ENCODE measurements at places on chromosomes 1 and 21.

DNA sequence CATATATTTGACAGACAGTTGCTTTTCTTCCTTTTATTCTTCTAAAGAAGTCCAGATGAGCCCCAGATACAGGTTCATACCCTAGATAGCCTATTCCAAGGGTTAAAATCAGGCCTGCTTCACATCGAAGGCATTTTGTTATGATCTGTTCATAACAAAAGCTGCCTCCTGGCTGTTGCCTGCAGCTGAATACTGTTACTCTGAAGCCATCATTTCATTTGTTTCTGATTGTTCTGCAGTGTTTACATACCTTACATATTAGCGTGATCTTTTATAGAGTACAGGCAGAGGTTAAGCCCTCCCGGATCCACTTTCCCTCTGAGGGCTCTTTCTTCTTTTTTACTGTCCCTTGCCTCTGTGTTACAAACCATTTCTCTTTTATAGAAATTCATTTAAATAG is 219.0 kb upstream of the HOOK1 start:
- DNase-seq = no peak

GRCh38 chr1:228835911-228836310 is 100.6 kb downstream of the RHOU start:
- DNase-seq = no peak

DNA sequence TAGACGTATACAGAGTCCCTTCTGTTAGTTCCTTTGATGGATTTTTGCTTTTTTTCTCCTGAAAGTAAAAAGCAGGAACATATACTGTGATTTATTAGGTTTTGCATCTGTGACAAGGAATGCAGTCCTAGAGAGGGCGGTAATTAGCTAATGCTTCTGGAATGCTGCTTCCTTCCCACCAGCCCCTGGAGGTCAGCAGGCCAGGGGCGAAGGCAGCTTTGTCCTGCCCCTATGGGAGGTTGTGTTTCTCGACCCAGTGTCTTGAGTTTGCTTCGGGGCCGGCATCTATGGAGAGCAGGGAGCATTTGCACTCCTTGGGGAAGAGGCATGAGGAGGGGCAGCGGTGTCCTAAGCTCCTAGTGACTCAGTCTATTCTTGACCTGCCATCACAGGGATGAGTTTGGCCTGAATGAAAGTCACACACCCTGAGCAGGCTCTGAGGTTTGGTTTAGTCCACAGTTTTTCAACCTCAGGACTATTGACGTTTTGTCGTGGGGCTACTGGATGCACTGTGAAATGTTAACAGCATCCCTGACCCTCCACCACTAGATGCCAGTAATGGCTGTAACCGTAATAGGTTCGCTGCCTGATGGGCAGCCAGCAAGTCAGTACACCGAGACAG is 85.0 kb upstream of the KCNJ15 start:
- DNase-seq = no peak

- no peak for DNase-seq
These were observed 25.2 kb upstream of the SLAMF9 start for GRCh38 chr1:159979257-159979656.

DNA sequence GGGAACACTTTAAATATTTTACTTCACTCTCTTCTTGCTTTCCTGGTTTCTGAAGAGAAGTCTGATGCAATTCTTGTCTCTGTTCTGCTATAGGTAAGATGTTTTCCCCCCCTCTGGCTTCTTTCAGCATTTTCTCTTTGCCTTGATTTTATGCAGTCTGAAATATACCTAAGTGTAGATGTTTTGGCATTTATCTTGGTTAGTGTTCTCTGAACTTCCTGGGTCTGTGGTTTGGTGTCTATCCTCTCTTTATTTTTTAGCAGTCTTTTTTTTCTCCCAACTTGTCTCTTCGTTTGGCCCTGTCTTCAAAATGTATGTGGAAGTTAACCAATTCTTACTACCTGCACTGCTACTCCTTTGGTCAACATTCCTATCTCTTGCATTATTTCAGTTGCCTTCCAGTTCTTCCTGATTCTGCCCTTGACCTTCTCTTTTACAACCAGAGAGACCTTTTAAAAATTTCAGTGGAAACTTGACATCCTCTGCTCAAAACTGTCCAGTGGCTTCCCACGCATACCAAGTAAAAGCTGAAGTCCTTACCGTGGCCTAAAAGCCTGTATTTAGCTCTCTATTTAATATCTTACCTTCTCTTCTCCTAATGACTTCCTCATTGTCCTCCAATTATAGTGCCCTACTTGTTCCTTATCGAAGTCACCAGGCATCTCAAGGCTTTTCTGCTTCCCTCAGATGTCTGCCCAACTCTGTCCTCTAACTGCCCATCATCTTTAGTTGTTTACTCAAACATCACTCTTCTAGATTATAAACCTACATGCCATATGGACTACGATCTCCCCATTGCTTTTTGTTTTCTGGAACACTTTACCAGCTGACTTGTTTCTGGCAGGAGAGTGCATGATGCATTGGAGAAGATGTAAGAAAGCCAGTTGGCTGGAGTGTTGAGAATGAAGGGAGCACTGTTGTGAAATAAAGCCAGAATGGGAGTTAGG is 40.9 kb downstream of the RAP1A start:
- no peak for DNase-seq

DNA sequence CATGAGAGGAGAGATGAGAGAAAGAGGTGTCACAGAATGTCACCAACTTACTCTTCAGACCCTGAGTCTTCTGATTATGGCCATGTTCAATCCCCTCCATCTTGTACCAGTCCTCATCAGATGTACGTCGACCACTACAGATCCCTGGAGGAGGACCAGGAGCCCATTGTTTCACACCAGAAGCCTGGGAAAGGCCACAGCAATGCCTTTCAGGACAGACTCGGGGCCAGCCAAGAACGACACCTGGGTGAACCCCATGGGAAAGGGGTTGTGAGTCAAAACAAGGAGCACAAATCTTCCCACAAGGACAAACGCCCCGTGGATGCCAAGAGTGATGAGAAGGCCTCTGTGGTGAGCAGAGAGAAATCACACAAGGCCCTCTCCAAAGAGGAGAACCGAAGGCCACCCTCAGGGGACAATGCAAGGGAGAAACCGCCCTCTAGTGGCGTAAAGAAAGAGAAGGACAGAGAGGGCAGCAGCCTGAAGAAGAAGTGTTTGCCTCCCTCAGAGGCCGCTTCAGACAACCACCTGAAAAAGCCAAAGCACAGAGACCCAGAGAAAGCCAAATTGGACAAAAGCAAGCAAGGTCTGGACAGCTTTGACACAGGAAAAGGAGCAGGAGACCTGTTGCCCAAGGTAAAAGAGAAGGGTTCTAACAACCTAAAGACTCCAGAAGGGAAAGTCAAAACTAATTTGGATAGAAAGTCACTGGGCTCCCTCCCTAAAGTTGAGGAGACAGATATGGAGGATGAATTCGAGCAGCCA is 8.0 kb downstream of the ELOA start:
- no peak for DNase-seq

DNA sequence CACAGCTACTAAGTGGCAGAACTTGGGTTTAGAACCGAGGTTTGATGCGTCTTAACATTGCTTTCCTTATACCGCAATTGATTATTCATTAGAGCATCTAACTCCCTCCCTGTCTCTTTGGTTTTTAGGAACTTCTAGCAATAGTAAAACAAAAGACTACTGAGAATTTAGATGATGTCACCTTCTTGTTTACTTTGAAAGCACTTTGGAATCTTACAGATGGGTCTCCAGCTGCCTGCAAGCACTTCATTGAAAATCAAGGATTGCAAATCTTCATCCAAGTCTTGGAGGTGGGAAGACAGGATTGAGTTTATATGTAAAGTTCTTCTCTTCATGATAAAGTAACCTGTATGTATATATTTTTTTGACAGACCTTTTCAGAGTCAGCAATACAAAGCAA is 35.0 kb downstream of the ZYG11A start:
- no peak for DNase-seq

GRCh38 chr1:245079021-245079609 is 75.7 kb upstream of the KIF26B start:
- DNase-seq = no peak
